ENCODE measurements at places on chromosomes 4 and X.

DNA sequence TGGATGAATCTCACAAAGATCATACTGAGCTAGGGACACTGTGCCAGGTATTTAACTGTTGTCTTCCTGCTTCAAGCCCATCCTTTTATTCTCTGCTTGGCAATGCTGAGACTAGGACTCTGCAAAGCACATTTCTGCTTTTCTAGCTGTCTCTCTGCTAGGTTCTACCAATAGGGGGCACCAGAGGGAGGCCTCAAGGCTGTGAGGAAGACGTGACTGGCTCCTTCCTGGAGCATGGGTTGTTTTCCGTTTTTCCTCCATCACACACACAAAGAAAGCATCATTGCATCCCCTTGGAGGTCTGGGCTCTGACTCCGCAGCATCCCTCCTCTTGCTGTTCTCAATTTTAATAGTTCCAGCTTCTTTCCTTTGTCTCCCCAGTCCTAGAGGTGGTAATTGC lies 10.9 kb upstream of the DCTD start:
- DNase-seq, result no peak
- no peaks in the 10 kb centered on the region for H3K4me1 ChIP-seq
- H3K27ac ChIP-seq, result no peak overlapping the region
- no peaks in the 10 kb centered on the region for H3K36me3 ChIP-seq
- H3K4me3 ChIP-seq, result no peak overlapping the region

DNA sequence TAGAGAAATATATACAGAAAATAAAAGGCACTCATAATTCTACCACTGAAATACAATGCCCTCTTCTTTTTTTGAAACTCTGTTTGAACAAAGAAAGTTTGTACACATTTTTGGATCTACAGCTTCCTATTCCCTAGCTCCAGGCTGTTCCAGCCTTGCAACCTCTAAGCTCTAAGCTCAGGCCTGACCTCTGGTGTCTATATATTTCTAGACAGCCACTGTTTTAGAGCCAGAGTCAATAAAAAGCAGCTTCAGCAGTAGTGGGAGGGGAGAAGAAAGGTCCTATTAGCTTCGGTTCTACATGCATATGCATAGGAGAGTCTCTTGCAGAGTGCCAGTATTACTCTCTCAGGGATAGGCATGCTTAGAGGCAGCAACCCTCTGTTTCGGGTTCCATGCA lies 39.7 kb downstream of the CLDN2 start:
- H3K4me1 ChIP-seq, result no peaks in the 10 kb centered on the region
- H3K27me3 ChIP-seq, result no peaks in the 10 kb centered on the region
- H3K27ac ChIP-seq, result no peak overlapping the region
- H3K36me3 ChIP-seq, result peaks cover 13% of the 10 kb centered on the region
- H3K4me3 ChIP-seq, result no peak overlapping the region

DNA sequence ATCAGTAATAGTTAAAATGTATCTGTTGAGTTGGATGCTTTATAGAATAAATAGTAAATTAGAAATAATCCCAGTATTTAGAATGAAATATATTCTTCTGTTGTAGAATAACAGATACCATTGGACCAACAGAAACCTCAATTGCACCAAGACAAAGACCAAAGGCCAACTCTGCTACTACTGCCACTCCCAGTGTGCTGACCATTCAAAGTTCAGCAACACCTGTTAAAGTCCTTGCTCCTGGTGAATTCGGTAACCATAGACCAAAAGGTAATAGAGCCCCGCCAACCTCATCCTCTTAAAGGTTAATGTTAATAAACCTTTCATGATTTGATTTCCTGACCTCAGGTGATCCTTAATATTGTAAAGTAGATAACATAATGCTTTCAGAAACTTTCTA lies 73.8 kb downstream of the PAQR3 start:
- no peak overlapping the region for H3K27ac ChIP-seq
- no peaks in the 10 kb centered on the region for H3K4me1 ChIP-seq
- H3K36me3 ChIP-seq, result no peaks in the 10 kb centered on the region

- no peak overlapping the region for H3K4me3 ChIP-seq
- H3K36me3 ChIP-seq, result no peaks in the 10 kb centered on the region
- DNase-seq, result no peak
Observed at GRCh38 chr4:28287831-28288233, 1427.2 kb downstream of the STIM2 start.

GRCh38 chr4:52704133-52704532 lies 45.0 kb upstream of the USP46 start:
- no peak overlapping the region for H3K27ac ChIP-seq
- H3K4me1 ChIP-seq, result no peaks in the 10 kb centered on the region
- H3K27me3 ChIP-seq, result no peaks in the 10 kb centered on the region
- no peak overlapping the region for H3K4me3 ChIP-seq
- H3K36me3 ChIP-seq, result no peaks in the 10 kb centered on the region

GRCh38 chr4:14888790-14889572 lies 113.3 kb upstream of the CPEB2 start:
- H3K27ac ChIP-seq, result no peak overlapping the region
- H3K36me3 ChIP-seq, result no peaks in the 10 kb centered on the region
- H3K27me3 ChIP-seq, result no peaks in the 10 kb centered on the region
- DNase-seq, result no peak

- H3K36me3 ChIP-seq, result no peaks in the 10 kb centered on the region
- H3K27ac ChIP-seq, result no peak overlapping the region
- no peak overlapping the region for H3K4me3 ChIP-seq
- no peak for DNase-seq
- H3K4me1 ChIP-seq, result no peaks in the 10 kb centered on the region
Observed at GRCh38 chr4:176090115-176090514, 24.5 kb downstream of the WDR17 start.

All from naive thymus-derived CD4-positive, alpha-beta T cell (primary cell).